ENCODE measurements at places on chromosomes 5 and 9.

- H3K27ac ChIP-seq, result peak overlapping the region; percentile 72
- DNase-seq, result peak; percentile 36
- peaks cover 46% of the 10 kb centered on the region for H3K4me1 ChIP-seq
- H3K4me3 ChIP-seq, result no peak overlapping the region
- H3K36me3 ChIP-seq, result no peaks in the 10 kb centered on the region
These were observed 5.0 kb downstream of the IL3 start for GRCh38 chr5:132065351-132065937.

GRCh38 chr9:113524468-113524867 lies 60.9 kb downstream of the RGS3 start:
- H3K4me1 ChIP-seq, result peaks cover 55% of the 10 kb centered on the region
- peaks cover 41% of the 10 kb centered on the region for H3K36me3 ChIP-seq
- peak overlapping the region; percentile 63 for H3K27ac ChIP-seq
- no peak for DNase-seq
- H3K4me3 ChIP-seq, result peak overlapping the region; percentile 67

- peaks cover 13% of the 10 kb centered on the region for H3K36me3 ChIP-seq
- H3K4me3 ChIP-seq, result peak overlapping the region; percentile 99
- peaks cover 38% of the 10 kb centered on the region for H3K4me1 ChIP-seq
- no peak for DNase-seq
- H3K27ac ChIP-seq, result peak overlapping the region; percentile 99
These were observed 518 bp upstream of the FAM13B start for GRCh38 chr5:138033386-138033808.

DNA sequence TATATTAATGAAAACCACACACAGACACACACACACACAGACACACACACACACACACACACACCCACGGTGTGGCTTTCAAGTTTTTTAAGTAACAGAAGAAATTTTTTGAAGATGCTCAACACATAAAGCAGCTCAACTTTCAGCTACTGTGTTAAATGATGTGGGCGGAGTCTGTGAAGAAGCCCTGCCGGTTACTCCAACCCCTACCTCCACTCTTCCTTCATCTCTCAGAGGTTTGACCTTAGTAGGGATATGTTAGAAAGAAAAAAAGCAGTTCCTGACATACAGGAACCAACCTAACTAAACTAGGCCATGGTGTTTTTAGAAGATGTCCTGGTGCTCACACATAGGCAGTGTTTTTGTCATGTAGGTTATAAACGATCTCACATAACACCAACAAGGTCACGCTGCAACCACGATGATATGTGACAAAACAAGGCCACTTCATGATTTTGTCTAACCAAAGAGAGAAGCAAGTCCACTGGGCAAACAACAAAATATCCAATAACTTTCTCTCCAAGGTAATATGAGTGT lies 112.8 kb downstream of the EMB start:
- H3K36me3 ChIP-seq, result peaks cover 2% of the 10 kb centered on the region
- H3K4me3 ChIP-seq, result no peak overlapping the region
- no peak for DNase-seq

DNA sequence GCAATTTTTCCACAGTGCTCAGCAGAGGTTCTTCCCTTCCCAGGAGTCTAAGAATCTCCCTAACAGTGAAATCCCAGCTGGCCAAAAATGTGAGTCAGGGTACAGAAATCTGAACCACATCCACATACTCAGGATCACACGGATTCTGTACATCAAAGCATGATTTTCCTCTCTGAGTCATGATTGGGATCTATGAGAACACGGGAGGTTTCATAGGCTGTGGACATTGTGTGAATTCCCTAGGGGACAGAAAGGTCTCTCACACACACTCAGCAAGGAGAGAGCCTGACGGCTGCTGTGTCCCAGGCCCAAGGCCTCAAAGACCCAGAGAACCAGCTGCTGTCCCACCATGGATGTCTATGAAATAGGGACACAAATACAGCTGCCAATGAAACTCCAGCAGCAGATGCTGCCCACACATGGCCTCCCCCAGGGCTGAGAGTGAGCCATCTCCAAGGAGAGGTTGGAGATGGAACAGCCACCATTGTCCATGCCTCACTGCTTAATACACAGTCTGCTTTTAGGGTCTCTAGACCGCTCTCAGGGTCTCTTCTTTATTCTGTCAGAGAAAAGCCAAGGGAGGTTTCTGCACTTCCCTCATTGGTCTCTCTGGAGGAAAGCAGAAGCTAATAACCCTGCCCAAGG lies 102.7 kb downstream of the ADAMTS12 start:
- H3K4me3 ChIP-seq, result no peak overlapping the region
- no peak for DNase-seq
- no peaks in the 10 kb centered on the region for H3K36me3 ChIP-seq
- H3K27me3 ChIP-seq, result peaks cover 2% of the 10 kb centered on the region
- H3K4me1 ChIP-seq, result no peaks in the 10 kb centered on the region
- no peak overlapping the region for H3K27ac ChIP-seq

GRCh38 chr9:98899408-98900056 lies 44.2 kb upstream of the COL15A1 start:
- no peaks in the 10 kb centered on the region for H3K36me3 ChIP-seq
- peaks cover 8% of the 10 kb centered on the region for H3K27me3 ChIP-seq
- H3K4me3 ChIP-seq, result no peak overlapping the region
- no peak for DNase-seq
- no peaks in the 10 kb centered on the region for H3K4me1 ChIP-seq
- no peak overlapping the region for H3K27ac ChIP-seq

- peaks cover 21% of the 10 kb centered on the region for H3K27me3 ChIP-seq
- H3K4me1 ChIP-seq, result peaks cover 2% of the 10 kb centered on the region
- H3K4me3 ChIP-seq, result no peak overlapping the region
- H3K27ac ChIP-seq, result no peak overlapping the region
- H3K36me3 ChIP-seq, result no peaks in the 10 kb centered on the region
These were observed 259.0 kb downstream of the GADD45G start for GRCh38 chr9:89863837-89864236.

DNA sequence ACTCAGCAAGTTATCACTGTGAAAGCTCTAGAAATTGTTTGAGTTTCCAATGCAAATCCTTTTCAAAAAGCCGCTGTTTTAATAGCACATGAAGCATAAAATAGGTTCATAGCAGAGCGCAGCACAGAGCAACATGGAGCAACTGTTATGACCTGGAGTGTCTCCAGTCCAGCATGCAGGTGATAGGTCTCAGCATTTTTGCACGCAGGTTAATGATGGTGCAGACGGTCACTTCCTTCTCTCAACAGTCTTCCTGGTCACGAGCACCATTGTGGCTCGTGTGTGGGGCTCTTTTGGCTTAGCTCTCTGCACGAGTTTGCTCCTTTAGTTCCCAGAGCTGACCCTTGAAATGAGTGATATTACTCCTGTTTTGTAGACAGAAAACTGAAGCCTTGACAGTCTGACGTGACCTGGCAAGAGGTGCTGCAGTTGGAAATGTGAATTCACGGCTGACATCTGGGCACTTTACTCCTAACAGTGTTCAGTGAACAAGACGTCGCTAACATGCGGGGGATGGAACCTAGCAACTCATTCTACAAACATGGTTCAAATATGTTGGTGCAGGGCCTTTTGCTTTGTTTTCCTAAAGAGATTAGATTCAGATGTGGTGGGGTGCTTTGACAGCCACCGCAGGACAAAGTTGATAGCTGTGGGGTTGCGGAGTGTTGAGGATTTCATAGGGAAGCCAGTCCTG lies 10.0 kb downstream of the TENT4A start:
- no peak for DNase-seq
- no peak overlapping the region for H3K4me3 ChIP-seq
- peaks cover 35% of the 10 kb centered on the region for H3K36me3 ChIP-seq
- no peaks in the 10 kb centered on the region for H3K27me3 ChIP-seq

GRCh38 chr9:103364753-103365152 lies 369.6 kb downstream of the CYLC2 start:
- H3K36me3 ChIP-seq, result no peaks in the 10 kb centered on the region
- H3K27ac ChIP-seq, result no peak overlapping the region
- DNase-seq, result no peak
- no peaks in the 10 kb centered on the region for H3K27me3 ChIP-seq

DNA sequence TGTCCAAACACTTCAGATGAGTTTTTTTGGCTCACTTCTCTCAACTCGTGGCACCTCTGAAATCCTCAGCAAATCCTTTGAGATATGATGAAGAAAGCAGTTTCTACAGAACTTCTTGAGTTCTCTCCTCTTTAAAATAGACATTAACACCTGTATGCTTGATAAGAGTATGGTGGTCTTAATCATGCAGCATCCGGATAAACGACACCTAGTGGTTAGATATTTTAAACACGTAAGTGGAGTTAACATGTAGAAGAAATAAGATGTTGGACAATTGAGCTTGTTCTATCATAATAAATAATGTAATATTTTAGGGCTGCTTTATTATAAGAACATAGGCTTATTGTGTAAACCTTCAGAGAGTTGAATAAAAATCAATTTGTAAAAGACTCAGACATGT lies 324.8 kb downstream of the CYLC2 start:
- no peaks in the 10 kb centered on the region for H3K36me3 ChIP-seq
- no peak overlapping the region for H3K4me3 ChIP-seq
- H3K27ac ChIP-seq, result no peak overlapping the region
- H3K4me1 ChIP-seq, result no peaks in the 10 kb centered on the region

- H3K27ac ChIP-seq, result no peak overlapping the region
- no peak overlapping the region for H3K4me3 ChIP-seq
- H3K27me3 ChIP-seq, result no peaks in the 10 kb centered on the region
- H3K36me3 ChIP-seq, result no peaks in the 10 kb centered on the region
- DNase-seq, result no peak
- peaks cover 19% of the 10 kb centered on the region for H3K4me1 ChIP-seq
These were observed 4.1 kb upstream of the UBAC1 start for GRCh38 chr9:135965124-135965756.

DNA sequence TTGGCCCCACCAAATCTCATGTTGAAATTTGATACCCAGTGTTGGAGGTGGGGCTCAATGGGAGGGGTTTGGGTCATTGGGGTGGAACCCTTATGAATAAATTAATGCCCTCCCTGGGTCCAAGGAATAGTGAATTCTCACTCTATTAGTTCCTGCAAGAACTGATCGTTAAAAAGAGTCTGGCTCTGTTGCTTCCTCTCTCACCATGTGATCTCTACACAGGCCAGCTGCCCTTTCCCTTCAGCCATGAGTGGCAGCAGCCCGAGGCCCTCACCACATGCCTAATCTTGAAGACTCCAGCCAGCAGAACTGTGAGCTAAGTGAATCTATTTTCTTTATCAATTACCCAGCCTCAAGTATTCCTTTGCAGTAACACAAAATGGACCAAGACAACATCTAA lies 106.0 kb downstream of the CAAP1 start:
- no peak overlapping the region for H3K4me3 ChIP-seq
- no peak overlapping the region for H3K27ac ChIP-seq
- no peaks in the 10 kb centered on the region for H3K4me1 ChIP-seq
- DNase-seq, result no peak
- peaks cover 2% of the 10 kb centered on the region for H3K27me3 ChIP-seq
- H3K36me3 ChIP-seq, result no peaks in the 10 kb centered on the region

GRCh38 chr5:61256474-61256873 lies 75.6 kb upstream of the ZSWIM6 start:
- H3K4me1 ChIP-seq, result no peaks in the 10 kb centered on the region
- no peak overlapping the region for H3K27ac ChIP-seq
- peaks cover 4% of the 10 kb centered on the region for H3K27me3 ChIP-seq
- no peaks in the 10 kb centered on the region for H3K36me3 ChIP-seq
- H3K4me3 ChIP-seq, result no peak overlapping the region

DNA sequence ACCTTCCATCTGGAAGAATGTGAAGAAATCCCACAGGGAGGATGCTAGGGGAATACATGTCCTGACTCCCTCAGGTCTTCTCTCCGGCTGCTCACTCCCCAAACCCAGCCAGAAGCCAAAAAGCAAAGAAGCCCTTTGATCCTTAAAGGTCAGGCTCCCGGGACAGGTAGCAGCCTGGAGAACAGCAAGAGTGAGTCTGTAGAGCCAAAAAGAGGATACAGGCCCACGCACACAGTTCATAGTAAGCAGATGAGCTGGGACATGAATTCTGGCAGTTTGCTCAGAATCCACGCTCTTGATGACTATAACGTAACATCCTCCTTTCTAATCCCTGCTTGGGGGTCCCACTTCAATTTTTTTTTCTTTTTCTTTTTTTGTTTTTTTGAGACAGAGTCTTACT lies 72.0 kb upstream of the SLC44A1 start:
- H3K27me3 ChIP-seq, result no peaks in the 10 kb centered on the region
- H3K36me3 ChIP-seq, result no peaks in the 10 kb centered on the region
- DNase-seq, result no peak
- no peaks in the 10 kb centered on the region for H3K4me1 ChIP-seq
- no peak overlapping the region for H3K4me3 ChIP-seq

GRCh38 chr5:60797482-60798153 lies 46.5 kb downstream of the ELOVL7 start:
- peaks cover 8% of the 10 kb centered on the region for H3K27me3 ChIP-seq
- H3K4me1 ChIP-seq, result no peaks in the 10 kb centered on the region
- no peak overlapping the region for H3K4me3 ChIP-seq
- DNase-seq, result no peak
- no peak overlapping the region for H3K27ac ChIP-seq

GRCh38 chr5:96091874-96092273 lies 130.2 kb upstream of the ELL2 start:
- no peak overlapping the region for H3K4me3 ChIP-seq
- no peaks in the 10 kb centered on the region for H3K27me3 ChIP-seq
- H3K36me3 ChIP-seq, result no peaks in the 10 kb centered on the region
- no peaks in the 10 kb centered on the region for H3K4me1 ChIP-seq
- no peak for DNase-seq
- no peak overlapping the region for H3K27ac ChIP-seq

- H3K4me3 ChIP-seq, result peak overlapping the region; percentile 95
- H3K27ac ChIP-seq, result peak overlapping the region; percentile 76
These were observed 957 bp downstream of the PRELID1 start for GRCh38 chr5:177304392-177305119.
